GM19239 (cell line): ENCODE measurements at places on chromosomes 12 and 14.

DNA sequence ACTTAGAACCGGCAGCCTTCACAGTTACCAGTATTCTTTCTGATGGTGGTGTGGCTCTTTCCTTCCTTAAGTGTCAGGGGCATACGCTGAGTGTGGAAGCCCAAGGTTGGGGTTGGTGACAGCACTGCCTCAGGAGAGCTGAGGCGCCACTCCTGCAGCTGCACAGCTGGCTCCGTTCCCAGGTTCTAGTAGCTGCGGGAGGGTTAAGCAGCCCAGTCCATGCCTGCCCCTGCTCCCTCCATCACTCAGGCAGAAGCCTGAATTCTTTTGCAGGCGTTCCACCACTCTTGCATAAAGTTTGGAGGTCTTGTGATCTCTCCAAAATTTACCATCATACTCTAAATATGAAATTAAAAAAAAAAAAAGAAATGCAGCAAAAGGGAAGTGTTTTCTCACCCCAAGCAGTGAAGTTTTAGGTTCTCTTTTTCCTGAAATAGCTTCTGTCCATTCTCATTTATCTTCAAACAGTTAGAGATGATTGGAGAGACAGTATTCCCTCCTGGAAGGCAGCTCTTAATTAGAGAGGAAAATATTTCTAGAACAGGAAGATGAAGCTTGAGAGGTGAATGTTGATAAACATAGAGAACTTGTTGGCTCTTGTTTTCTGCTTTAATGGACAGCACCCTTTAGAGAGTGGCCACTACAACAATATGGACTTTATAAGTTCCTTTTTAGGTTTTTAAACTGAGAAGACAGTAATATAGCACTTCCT lies 136.1 kb downstream of the FGD4 start:
- no peak for DNase-seq

DNA sequence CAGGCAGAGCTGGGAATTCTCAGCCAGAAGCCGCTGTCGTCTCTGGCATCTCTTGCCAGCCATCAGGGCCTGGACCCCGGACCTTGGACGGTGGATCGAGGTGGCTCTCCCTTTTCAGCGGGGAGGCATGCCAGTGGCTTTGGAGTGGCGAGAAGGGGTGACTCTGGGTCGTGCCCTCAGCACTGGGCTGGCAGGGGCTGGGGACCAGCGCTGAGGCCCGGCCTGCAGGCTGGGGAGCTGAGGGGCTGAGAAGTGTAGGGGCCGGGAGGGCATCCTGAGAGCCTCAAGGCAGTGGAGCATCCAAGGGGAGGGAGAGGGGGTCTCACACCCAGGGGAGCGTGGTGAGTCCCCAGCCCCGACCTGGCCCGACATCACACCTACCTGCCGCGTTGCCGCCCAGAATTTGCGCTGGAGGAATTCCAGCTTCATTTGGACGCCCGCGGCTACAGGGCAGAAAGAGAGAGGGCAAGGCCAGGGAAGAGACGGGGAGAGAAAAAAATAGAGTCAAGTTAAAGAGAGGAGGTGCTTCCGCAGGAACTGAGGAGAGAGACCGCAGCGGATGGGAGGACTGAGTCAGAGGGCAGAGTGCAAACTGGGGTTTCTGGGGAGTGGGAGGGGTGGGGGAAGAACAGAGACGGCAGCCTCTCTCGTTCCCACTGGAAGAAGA lies 9.0 kb upstream of the LRTM2 start:
- DNase-seq, result no peak

- DNase-seq, result no peak
Observed at GRCh38 chr12:110117956-110118685, 6.0 kb upstream of the IFT81 start.

- DNase-seq, result no peak
Observed at GRCh38 chr14:100212476-100213333, 26.2 kb upstream of the YY1 start.

GRCh38 chr12:14845350-14845750 lies 2.0 kb upstream of the ART4 start:
- peak; percentile 7 for DNase-seq

DNA sequence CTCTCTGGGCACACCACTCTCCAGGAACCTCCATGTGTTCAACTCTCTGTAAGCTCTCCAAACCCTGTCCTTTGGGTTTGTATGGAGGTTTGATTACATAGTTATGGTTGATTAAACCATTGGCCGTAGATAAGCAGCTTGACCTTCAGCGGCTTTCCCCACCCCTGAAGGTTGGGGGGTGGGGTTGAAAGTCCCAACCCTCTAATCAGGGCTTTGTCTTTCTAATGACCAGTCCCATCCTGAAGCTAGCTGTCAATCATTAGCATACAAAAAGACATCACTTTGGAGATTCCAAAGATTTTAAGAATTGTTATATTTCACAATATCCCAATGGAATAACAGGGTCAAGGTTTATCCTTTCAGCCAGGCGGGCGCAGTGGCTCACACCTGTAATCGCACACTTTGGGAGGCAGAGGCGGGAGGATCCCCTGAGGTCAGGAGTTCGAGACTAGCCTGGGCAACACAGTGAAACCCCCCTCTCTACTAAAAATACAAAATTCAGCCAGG lies 8.4 kb downstream of the FAM186A start:
- no peak for DNase-seq

DNA sequence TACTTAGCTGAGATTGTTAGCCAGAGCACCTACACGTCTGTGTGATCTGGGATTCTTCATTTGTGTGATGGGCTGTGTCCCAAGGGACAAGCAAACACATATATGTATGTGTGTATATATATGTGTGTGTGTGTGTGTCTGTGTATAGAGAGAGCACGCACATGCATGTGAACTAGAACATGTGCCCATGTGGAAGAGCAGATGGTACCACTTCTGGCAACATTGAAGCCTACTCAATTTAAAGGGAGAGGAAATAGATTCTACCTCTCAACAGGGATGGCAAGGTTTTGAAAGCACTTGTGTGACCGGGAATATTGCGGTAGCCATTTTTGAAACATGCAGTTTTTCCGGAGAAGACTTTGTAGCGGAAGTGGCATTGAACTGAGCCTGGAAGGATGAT lies 1.4 kb downstream of the TOMM20L start:
- no peak for DNase-seq

DNA sequence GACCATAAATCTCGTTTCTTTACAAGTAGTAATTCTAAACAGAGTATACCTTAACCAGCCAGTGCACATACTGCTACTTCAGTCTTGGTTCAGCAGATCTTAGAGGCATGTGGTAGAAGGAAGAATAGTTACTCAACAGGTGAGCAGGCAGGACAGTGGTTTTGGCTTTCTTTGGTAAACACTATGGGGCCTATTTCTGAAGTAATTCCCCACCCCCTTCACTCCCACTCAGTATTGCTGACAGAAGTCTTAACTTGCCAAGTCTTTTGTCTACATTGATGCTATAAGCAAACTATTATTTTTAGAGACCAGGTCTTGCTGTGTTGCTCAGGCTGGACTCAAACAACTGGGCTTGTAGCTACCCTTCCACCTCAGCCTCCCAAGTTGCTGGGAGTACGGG lies 68.5 kb downstream of the FBXO34 start:
- DNase-seq, result no peak

- DNase-seq, result no peak
Observed at GRCh38 chr14:64566651-64567122, 16.9 kb downstream of the PPP1R36 start.

GRCh38 chr12:62908674-62909073 lies 26.3 kb downstream of the PPM1H start:
- no peak for DNase-seq

- DNase-seq, result no peak
Observed at GRCh38 chr12:24240707-24241106, 291.2 kb upstream of the SOX5 start.
